GM10248 (cell line): ENCODE measurements at places on chromosomes 7 and 10.

DNA sequence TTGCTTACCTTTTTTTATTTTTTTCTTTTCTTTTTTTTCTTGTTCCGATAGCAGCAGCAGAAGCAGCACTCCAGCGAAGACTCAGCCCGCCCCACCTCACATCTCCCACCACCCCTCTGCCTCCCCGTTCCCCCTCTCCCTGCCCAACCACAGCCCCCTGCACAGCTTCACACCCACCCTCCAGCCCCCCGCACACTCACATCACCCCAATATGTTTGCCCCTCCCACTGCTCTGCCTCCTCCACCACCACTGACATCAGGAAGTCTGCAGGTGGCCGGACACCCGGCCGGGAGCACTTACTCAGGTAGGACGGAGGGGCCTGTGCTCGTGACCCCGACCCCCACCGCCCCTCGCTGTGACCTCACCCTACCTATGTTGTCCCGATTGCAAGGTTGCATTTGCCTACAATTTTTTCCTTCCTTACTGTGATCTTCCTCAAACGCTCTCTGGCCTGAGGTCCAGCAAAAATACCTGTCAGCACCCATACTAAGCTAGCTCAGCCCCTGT lies 367.2 kb upstream of the GALNT17 start:
- no peak for DNase-seq

DNA sequence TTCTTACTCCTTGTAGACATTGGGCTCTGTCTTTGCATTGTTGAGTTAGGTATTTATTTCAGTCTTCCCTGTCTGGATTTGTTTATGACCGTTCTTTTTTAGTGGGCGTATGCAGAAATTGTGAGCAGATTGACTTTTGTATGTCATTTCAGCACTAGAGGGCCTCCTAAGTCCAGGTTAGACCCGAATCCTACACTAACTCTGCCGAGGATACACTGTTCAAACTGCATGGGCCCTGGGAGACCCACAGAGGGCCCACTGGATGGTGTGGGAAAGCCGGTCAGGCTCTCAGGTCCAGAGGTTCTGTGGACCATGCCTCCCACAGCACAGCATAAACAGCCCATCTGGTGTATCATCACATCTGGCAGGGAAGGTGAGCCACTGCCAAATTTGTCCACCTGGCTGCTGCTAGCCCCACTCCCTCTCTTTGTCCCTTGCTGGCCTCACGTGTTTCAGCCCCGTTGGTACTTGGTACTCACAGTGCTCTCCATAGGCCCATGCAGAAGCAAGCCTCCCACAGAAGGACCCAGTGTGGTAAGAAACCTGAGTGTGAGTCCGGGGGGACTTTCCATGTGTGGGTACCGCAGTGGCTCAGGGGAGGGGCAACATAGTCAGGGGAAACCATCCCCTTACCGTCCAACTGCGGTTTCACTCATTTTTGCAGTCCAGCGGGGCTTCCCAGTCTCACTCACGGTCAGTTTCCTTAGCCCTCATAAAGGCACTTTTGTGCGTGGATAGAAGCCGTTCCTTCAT lies 112.8 kb downstream of the APBB1IP start:
- DNase-seq = no peak

DNA sequence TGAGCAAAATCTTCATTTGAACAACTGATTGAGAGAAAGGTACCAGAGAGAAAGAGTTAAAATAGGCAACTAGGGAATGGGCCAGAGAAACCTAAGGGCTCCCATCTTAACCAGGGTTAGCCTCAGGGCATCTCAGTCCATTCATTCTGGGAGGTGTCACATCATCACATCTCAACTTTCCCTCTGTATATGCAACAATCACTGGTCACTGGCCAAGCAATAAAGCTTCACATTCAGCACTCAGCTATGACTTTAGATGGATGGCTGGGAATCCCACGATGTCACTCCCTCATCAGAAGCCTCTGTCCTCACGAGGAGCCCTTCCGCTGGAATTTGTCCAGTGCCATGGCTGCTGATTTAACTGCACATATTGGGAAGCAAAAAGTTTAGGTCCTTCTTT lies 172.1 kb upstream of the MGMT start:
- no peak for DNase-seq

- no peak for DNase-seq
Observed at GRCh38 chr7:131111792-131112191, 215.9 kb upstream of the MKLN1 start.

DNA sequence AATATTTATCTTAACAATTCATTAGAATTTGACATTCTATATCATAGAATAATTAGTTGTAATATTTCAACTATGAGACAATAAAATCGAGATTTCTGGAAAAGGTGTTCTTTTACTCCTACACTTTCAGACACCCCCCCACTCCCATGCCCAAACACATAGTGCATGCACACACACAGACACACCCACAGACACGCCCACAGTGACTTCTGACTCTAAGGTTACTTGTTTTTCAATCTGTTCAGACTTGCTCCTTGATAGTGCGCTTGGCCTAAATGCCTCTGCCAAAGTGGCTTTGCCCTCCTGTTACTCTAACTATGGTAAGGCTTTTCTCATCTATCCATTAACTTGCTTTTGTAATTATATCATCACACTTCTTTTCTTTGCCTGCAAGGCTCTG lies 144.0 kb upstream of the PPP1R3A start:
- no peak for DNase-seq

GRCh38 chr7:145644426-145645134 lies 472.0 kb upstream of the CNTNAP2 start:
- DNase-seq = no peak

GRCh38 chr7:24406053-24406788 lies 122.2 kb downstream of the NPY start:
- no peak for DNase-seq

GRCh38 chr7:18610331-18610948 lies 114.9 kb downstream of the HDAC9 start:
- DNase-seq = peak; percentile 10

- DNase-seq = no peak
Observed at GRCh38 chr7:16129431-16130110, 291.8 kb downstream of the CRPPA start.

- DNase-seq = no peak
Observed at GRCh38 chr10:92699518-92700381, 10.0 kb downstream of the HHEX start.

- DNase-seq = no peak
Observed at GRCh38 chr7:108030516-108030915, 27.6 kb upstream of the LAMB1 start.
